IPS DF 6.9 (cell line): ENCODE measurements at places on chromosomes 2 and 18.
A peak's percentile ranks its signal among the peaks of the same experiment; 100 is the strongest.

- H3K36me3 ChIP-seq, result no peaks in the 10 kb centered on the region
- DNase-seq, result peak; percentile 5
- H3K27ac ChIP-seq, result no peak overlapping the region
- no peaks in the 10 kb centered on the region for H3K27me3 ChIP-seq
These were observed 567.1 kb upstream of the POU3F3 start for GRCh38 chr2:104286841-104287240.

DNA sequence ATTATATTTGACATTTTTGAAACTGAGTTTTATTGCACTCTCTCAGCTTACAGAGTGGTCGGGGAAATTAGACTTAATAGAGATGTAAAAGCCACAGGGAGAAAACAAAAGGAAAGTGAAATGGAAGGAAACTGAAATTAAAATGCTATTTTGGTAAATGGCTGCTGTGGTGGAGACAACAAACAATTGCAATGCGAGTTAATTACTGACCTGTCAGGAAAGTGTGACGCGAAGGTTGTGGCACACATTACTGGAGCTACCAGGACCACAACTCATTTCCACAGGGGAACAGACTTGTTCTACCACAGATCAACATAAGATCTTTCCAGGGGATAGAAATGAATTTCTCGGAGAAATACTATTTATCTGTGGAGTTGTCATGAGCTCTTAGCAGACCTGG, 19.5 kb downstream of the ARHGAP15 start:
- no peak for DNase-seq
- no peak overlapping the region for H3K4me3 ChIP-seq
- no peaks in the 10 kb centered on the region for H3K27me3 ChIP-seq

GRCh38 chr2:8494151-8494550, 187.7 kb upstream of the ID2 start:
- H3K4me3 ChIP-seq, result no peak overlapping the region
- no peak for DNase-seq
- no peaks in the 10 kb centered on the region for H3K27me3 ChIP-seq

GRCh38 chr2:148819019-148819585, 55.9 kb upstream of the KIF5C start:
- H3K4me3 ChIP-seq, result no peak overlapping the region
- no peaks in the 10 kb centered on the region for H3K27me3 ChIP-seq
- no peaks in the 10 kb centered on the region for H3K36me3 ChIP-seq
- no peak overlapping the region for H3K27ac ChIP-seq
- peaks cover 5% of the 10 kb centered on the region; the same call in 1 of the 2 replicates for H3K4me1 ChIP-seq
- no peak for DNase-seq

DNA sequence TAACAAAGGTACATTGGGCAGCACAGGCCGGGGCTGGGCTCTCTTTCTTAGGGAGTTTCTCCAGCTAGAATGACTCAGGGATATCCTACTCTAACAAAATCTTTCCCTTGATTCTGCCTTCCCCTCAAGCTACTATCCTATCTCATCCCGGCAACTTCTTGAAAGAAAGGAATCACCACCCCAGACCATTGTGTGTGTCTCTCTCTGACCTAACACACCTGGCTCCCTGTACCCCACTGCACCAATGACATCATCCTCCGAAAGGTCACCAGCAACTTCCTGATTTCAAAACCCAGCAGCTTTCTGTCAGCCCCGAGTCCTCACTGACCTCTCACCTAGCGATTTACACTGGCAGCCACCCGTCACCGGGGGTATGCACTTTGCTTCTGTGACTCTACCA, 72.1 kb upstream of the MAP4K4 start:
- H3K36me3 ChIP-seq, result no peaks in the 10 kb centered on the region
- H3K4me1 ChIP-seq, result no peaks in the 10 kb centered on the region
- no peak for DNase-seq
- H3K4me3 ChIP-seq, result no peak overlapping the region
- no peak overlapping the region for H3K27ac ChIP-seq

GRCh38 chr2:191177751-191178736, 27.2 kb upstream of the STAT4 start:
- DNase-seq, result no peak
- H3K27ac ChIP-seq, result no peak overlapping the region
- no peaks in the 10 kb centered on the region for H3K27me3 ChIP-seq
- no peak overlapping the region for H3K4me3 ChIP-seq
- no peaks in the 10 kb centered on the region for H3K36me3 ChIP-seq

- no peak for DNase-seq
- no peak overlapping the region for H3K4me3 ChIP-seq
- no peaks in the 10 kb centered on the region for H3K27me3 ChIP-seq
- H3K4me1 ChIP-seq, result no peaks in the 10 kb centered on the region
- no peaks in the 10 kb centered on the region for H3K36me3 ChIP-seq
These were observed 17.9 kb upstream of the GNAL start for GRCh38 chr18:11671156-11671555.

DNA sequence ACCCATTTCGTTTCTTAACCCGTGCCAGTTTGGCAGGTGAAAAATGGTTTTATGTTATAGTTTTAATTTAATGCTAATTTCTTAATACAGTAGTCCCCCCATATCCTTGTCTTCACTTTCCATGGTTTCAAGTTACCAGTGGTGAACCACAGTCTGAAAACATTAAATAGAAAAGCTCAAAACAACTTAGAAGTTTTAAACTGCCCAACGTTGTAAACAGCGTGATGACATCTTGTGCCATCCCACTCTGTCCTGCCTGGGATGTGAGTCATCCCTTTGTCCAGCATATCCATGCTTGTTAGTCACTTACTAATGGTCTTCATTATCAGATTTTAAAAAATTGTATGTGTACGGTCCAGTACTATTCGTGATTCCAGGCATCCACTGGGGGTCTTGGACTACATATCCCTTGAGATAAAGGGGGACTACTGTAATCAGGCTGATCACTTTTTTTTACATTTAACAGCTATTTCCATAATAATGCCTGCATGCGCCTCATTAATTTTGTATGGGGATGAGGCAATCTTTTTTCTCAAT, 31.9 kb downstream of the SLC66A3 start:
- no peaks in the 10 kb centered on the region; the same call in 1 of the 2 replicates for H3K36me3 ChIP-seq
- DNase-seq, result no peak
- no peaks in the 10 kb centered on the region for H3K4me1 ChIP-seq

DNA sequence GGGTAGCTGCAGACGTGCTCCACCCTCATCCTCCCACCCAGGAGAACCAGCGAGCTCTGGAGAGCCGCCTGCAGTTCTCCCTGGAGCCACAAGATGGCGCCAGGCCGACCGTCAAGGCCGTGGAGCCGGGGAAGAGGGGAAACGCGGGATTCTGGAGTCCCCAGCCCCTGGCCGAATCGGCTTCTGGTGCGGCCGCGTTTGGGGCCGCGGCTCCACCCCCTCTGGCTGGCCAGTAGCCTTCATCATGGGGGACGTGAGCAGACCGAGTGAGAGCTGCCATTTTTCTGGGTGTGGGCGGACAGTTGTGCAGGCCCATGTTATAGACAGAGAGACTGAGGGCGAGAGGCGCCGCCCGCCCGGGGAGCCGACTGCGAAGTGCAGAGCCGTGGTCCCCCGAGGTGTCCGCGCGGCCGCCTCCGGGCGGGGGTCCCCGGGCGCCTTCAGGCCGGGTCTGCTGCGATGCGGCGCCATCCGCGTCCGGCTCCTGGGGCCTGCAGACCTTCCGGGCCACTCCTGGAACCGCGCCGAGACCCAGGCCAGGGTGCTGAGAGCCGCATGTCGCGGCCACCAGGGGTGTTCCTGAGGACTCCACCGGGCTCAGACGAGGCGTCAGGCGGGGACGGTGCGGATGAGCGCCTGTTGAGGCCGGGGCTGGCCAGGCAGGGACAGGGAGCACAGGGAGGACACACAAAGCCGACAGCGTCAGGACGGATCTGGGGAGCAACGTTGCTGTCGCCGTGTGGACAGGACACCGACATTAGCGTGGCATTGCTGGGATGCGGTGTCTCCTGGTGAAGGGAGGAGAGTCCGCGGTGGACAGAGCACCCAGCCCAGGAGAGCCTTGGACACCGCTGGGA, 418.2 kb upstream of the HS6ST1 start:
- no peaks in the 10 kb centered on the region for H3K27me3 ChIP-seq
- no peak overlapping the region for H3K27ac ChIP-seq
- no peaks in the 10 kb centered on the region for H3K36me3 ChIP-seq
- no peaks in the 10 kb centered on the region; the same call in 1 of the 2 replicates for H3K4me1 ChIP-seq

- H3K27me3 ChIP-seq, result no peaks in the 10 kb centered on the region
- DNase-seq, result no peak
- H3K4me1 ChIP-seq, result no peaks in the 10 kb centered on the region
- no peaks in the 10 kb centered on the region for H3K36me3 ChIP-seq
- no peak overlapping the region for H3K27ac ChIP-seq
These were observed 225.3 kb upstream of the ARL4C start for GRCh38 chr2:234722176-234722575.

DNA sequence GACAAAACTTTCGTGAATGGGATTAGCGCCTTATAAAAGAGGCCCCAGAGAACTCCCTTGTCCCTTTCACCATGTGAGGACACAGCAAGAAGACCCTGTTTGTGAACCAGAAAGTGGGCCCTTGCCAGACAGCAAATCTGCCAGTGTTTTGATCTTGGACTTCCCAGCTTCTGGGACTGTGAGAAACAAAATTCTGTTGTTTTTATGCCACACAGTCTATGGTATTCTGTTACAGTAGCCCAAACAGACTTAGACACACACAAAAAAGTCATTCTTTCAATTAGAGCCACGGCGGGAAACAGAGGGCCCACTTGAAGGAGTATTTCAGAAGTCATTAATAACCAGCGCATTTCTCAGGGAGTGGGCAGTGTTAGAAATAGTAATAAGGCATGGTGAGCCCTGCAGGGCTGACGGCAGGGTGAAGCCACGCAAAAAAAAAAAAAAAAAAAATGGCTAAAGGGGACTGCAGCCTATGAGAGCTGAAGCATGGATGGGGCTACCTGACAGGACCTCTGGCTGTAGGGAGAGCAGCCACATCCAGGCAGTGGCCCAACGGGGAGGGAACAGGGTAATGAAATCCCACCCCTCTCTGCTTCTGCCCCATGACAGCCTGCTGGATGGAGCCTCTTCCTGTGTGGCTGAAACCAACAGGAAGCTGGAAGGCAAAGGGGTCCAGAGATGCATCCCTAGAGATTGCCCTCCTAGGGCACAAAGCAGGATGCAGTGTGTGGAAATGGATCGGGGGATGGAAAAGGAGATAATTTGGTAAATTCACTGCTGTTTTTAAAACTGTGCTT, 189.3 kb downstream of the KCNS3 start:
- no peaks in the 10 kb centered on the region for H3K4me1 ChIP-seq
- H3K4me3 ChIP-seq, result no peak overlapping the region
- no peak overlapping the region for H3K27ac ChIP-seq
- H3K27me3 ChIP-seq, result no peaks in the 10 kb centered on the region

DNA sequence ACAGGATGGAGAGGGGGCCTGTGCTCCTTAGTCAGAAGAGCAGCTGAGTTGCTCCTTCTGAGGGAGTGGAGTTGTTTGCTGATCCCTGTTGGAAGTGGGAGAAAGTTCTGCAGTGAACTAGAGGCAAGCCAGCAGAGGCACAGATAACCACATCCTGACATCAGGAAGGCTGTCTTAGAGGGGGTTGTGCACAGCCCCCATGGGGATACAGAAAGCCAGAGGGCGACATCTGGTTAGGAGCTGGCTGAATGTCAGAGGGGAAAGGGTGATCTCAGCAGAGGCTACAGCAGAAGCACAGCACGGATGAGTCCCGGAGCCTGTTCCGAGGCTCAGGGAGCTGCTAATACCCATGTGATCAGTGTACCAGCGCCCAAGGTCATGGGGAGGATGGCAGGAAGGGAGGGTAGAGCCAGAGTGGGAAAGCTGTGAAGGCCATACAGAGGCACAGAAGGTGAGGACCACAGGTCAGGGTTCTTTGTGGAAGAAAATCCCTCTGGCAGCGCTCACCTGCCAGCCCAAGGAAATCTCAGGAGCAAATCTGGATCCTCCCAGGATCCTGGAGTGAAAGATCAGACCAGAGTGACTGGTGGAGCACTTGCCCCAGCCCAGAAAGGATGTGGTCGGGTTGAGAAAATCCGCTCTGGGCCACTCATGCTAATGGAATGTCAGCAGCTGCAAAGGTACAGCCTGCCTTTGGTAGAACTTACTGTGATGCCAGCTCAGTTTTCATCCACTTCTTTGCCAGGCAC, 111.8 kb downstream of the STPG4 start:
- H3K4me3 ChIP-seq, result no peak overlapping the region
- H3K27me3 ChIP-seq, result no peaks in the 10 kb centered on the region
- H3K27ac ChIP-seq, result no peak overlapping the region

DNA sequence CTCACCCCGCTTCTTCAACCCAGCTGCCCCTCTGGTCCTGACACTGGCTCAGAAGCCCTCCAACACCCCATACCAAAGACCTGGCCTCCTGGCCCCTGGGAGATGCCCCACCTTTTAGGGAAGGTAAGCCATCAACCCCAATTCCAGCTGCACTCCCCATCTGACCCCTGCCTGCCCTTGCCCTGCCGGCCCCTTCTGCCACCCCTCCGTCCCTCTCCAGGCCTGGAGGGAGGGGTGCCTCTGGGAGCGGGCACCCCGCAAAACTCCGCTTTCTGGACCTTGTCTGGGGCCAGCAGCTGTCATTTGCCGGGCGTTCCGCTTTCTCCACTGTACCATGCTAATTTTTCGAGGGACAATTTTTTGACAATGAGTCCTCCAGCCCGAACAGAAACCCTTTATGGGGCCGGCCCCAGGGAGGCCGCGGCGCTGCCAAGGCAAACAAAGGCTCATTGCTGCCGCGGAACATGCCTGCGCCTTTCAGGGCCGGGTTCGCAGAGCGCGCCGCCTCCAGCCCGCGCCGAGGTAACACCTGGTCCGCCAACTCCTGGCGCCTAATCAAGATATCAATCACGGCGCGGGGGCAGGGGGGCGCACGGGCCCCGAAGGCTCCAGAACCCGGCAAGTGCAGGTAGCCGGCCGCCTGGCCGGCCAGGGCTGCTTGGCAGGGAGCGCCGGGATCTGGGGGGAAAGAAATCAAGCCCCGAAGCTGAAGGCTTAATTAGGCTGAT, 96.0 kb downstream of the INHBB start:
- peaks cover 4% of the 10 kb centered on the region for H3K4me1 ChIP-seq
- peaks cover 7% of the 10 kb centered on the region; the same call in 1 of the 2 replicates for H3K27me3 ChIP-seq
- no peak for DNase-seq
- peak overlapping the region; percentile 52; the same call in 1 of the 2 replicates for H3K4me3 ChIP-seq
- no peaks in the 10 kb centered on the region for H3K36me3 ChIP-seq

DNA sequence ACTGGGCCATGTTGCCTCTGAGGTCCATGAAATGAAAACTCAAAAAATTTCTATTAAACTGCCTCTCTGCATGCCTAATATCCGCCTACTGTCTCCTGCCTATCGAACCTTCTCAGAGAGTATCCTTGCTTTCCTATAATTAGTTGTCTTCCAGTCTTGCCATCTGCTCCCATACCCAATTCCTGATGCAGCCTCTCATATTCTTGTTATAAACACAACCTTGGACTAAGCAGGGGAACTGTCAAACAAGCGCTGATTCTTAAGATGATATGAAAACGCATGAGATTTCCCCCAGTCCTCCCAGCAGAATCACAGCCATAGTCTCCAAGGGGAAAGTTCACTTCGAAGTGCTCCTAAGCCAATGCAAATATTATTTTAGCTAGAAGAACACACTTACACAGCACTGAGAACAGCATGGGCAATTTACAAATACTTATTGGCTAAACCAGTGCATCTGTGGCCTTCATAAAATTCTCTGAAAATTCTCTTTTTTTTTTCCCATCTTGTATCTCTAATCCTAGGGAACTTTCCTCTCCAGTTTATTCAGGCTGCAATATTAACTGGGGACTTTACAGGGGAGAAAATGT, 471.6 kb downstream of the MBD2 start:
- no peaks in the 10 kb centered on the region for H3K36me3 ChIP-seq
- DNase-seq, result no peak
- H3K4me1 ChIP-seq, result no peaks in the 10 kb centered on the region
- H3K27ac ChIP-seq, result no peak overlapping the region
